T-helper 9 cell (primary cell): ENCODE measurements at places on chromosomes 1 and 21.
A peak's percentile ranks its signal among the peaks of the same experiment; 100 is the strongest.

- no peak for DNase-seq
Observed at GRCh38 chr21:38170704-38171682, 85.8 kb upstream of the KCNJ15 start.

GRCh38 chr1:119631433-119632102, 16.5 kb downstream of the ZNF697 start:
- no peak for DNase-seq

GRCh38 chr1:108644984-108645383, 15.9 kb downstream of the HENMT1 start:
- peak; percentile 11 for DNase-seq

GRCh38 chr1:232575763-232576040, 54.2 kb downstream of the SIPA1L2 start:
- DNase-seq, result no peak

- DNase-seq, result no peak
Observed at GRCh38 chr21:44279354-44280260, 6.1 kb upstream of the AIRE start.

DNA sequence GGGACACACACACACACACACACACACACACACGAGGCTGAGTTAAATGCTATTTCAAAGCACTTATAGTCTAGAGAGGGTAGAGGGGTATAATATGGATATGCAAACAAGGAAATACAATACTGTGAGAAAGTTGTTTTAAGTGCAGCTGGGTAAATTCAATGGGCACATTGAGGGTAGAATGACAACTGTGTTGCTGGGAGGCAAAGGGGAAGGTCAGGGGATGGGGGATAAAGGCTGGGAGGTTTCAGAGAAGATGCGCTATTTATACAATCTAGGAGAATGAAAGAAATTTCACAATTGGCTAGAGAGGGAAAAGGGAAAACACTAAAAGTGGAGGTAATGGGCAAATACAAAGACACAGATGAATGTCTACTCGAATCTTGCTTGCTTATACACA, 19.4 kb downstream of the EXTL2 start:
- no peak for DNase-seq

- DNase-seq, result no peak
Observed at GRCh38 chr1:222167111-222167510, 380.8 kb downstream of the HHIPL2 start.

GRCh38 chr1:33455539-33456501, 16.6 kb upstream of the ZSCAN20 start:
- DNase-seq, result no peak

GRCh38 chr1:23872421-23872820, 4.3 kb upstream of the FUCA1 start:
- no peak for DNase-seq

DNA sequence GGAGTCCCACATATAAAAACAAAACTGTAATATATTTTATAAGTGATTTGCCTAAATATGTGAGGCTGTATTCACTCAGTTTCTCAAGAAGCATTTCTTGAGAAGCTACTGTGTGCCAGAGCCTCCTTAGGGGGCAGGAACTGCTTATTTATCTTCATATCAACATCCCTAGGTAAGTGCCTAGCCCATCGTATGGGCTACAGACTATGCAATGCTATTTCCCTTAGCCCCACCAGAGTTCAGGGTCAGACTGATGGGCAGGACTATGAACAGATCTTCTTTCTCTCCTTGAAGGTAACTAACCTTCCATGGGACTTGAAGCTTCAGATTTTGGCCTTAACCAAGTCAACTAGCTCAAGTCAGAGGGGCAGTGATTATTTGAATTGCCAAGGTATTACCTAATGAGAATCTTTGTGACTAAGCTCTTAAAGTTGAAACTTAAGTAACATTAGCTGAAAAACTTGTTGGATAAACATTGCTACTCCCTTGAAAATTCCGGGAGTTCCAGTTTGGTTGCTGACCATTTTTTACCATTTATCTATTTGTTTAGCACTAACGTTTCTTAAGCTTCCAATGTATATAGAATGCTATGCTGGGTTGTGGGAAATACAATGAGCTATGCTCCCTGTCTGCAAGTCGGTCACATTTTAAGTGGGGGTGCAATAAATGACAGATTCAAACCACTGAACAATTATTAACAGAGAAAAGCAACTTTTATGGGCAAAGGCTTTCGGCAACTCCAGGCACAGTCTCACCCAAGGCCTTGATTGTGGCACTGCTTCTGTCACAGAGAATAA, 85.2 kb downstream of the GPR88 start:
- no peak for DNase-seq

DNA sequence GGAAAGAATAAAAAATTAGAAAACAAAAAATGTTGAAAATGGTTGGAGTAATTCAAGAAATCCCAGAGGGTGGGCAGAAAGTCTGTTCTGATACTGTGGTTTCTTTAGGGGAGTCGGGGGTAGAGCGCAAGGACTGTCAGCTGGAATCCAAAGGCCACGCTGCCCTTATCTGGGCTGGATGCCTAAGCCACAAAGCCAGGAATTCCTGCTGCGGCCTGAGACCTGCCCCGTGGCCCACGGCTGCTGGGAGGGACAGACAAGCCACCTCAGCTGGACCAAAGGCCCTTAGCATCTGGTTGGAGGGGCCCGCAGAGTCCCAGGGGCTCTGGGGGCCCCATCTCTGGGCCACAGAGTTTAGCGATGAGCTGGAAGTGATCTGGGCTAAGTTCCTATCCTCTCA, 60.2 kb downstream of the DMRTB1 start:
- DNase-seq, result no peak

DNA sequence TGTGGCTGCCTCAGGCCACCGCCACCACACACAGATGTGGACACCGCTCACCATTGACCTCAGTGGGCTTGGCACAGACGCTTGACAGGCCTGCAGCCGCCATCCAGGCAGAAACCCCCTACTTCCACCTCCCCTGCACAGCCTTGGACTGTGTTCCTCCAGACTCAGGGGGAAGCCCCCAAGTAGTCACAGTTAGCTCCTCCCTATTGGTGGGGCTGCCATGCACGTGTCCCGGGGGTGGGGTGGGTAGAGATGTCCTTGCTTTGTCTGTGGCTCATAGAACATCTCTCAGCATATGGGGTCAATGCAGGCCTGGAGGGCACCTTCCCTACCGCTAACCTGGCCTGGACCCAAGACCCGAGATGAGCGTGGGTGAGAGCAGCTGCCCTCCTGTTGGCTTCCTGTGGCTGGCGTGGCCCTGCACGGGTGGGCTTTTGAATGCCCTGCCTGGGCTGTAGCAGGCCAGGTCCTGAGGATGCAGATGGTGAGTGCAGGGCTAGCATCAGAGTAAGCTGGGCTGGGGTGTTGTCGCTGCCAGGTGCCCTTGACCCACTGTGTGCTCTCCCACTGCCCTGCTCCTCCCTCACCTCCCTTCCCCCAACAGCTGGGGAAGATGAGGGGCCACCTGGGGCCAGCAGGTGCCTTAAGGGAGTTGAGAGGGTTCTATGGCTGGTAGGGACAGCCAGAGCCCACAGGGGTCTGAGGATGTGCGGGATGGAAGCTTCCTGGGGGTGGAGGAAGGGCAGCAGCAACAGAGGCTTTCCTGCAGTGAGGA, 6.2 kb downstream of the CROCC start:
- no peak for DNase-seq

DNA sequence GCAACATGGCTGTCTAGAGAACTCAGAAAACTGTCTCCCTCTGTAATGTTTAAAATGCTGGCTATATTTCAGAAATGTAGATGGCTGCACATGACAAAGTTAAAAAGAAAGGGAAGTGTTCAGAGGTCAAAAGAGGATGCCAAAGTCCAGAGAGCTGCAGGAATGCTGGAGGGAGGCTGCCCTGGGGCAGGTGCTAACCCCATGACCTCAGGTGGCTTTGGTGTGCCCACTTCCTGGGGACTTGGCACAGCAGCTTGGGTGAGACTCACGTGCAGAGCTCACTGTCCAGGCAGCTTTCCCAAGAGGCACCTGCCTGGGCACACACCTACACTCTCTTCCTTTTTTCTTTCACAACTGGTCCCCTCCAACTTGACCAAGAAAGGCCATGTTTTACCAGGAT, 256.4 kb downstream of the KCNJ6 start:
- no peak for DNase-seq

DNA sequence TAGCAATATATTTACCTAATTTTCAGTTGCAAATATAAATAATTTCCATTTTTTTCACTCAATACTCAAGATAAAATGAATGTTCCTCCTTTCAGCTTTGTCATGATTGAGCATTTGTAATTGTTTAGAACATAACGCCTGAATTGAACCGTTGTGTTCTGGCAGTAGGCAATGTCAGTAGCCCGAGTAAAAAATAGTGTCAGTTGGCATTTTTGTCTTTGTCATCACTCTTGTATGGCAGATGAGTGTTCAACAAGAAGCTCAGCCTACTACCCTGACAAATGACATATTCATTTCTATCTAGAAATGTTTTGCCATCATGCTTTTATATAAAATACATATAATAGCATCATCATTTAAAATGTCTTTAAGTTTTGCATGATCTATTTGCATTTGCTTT, 691.4 kb upstream of the NCAM2 start:
- DNase-seq, result no peak

- DNase-seq, result no peak
Observed at GRCh38 chr1:67791261-67791660, 42.0 kb downstream of the GNG12 start.

DNA sequence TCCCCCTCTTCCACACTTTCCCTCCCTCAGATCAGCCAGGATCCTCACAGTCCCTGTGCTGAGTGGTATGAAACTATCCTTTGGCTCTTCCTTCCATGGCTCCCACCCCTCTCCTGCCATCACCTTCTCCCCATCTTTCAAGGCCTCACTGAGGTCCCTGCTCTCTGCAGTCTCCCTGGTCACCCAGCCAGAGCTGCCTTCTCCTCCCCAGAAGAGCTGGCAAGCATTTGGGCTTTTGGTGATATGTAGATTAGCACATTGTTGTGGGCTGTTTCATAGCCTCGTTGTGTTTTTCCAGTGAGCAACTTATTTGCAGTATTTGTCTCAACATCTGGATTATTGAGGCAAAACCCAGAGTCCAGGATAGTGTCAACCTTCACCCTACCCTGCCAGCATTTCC, 2.2 kb downstream of the CSF1 start:
- no peak for DNase-seq

- DNase-seq, result no peak
Observed at GRCh38 chr1:184276416-184276815, 110.4 kb upstream of the C1orf21 start.

DNA sequence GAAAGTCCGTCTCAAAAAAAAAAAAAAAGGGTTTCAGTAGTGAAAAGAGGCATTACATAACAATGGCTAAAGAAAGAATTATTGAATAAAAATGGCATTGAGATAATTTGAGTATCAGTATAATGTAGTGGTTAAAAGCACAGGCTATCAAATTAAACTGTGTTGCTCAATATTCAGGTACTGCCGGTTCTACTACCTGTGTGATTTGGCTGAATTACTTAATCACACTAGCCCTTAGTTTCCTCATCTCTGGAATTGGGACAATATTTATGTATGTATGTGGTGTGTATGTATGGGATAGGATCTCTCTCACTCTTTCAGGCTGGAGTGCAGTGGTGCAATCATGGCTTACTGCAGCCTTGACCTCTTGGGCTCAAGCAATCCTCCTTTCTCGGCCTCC, 56.1 kb upstream of the TEKT2 start:
- DNase-seq, result no peak

DNA sequence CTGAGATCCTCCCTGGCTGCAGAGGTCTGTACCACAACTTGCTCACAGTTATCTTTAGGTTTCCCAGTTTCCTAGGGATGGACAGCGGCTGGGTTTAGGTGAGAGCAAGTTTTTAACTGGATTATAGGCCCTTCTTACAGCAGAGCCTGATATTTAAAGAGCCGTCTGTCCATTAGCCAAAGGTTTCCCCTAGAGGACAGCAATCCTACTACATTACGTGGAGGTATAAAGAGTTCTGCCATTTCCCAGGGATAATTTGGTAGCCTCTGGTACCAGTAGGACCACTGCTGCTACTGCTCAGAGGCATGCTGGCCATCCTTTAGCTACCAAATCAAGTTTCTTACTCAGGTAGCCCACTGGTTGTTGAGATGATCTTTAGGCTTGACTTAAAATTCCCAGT, 21.9 kb upstream of the FCGR2A start:
- DNase-seq, result no peak

- DNase-seq, result no peak
Observed at GRCh38 chr1:211375949-211376348, 49.3 kb downstream of the TRAF5 start.

GRCh38 chr1:91791691-91792488, 94.1 kb downstream of the TGFBR3 start:
- no peak for DNase-seq

GRCh38 chr1:5502311-5503194, 489.7 kb downstream of the NPHP4 start:
- DNase-seq, result no peak

DNA sequence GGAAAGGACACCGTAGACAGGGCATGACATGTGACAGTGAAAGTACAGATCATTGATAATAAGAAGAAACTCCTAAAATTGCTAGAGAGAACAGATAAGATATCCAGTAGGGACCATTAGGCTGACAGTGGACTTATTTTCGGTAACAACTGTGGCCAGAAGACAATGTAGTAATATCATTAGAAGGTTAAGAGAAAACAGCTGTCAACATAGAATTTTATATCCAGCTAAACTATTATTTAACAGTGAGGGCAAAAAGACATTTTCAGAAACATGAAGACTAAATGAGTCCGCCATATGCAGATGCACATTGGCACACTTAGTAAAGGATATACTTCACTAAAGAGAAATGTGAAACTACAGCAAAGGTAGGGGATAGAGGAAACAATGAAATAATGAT, 95.4 kb upstream of the GUCA2B start:
- no peak for DNase-seq

DNA sequence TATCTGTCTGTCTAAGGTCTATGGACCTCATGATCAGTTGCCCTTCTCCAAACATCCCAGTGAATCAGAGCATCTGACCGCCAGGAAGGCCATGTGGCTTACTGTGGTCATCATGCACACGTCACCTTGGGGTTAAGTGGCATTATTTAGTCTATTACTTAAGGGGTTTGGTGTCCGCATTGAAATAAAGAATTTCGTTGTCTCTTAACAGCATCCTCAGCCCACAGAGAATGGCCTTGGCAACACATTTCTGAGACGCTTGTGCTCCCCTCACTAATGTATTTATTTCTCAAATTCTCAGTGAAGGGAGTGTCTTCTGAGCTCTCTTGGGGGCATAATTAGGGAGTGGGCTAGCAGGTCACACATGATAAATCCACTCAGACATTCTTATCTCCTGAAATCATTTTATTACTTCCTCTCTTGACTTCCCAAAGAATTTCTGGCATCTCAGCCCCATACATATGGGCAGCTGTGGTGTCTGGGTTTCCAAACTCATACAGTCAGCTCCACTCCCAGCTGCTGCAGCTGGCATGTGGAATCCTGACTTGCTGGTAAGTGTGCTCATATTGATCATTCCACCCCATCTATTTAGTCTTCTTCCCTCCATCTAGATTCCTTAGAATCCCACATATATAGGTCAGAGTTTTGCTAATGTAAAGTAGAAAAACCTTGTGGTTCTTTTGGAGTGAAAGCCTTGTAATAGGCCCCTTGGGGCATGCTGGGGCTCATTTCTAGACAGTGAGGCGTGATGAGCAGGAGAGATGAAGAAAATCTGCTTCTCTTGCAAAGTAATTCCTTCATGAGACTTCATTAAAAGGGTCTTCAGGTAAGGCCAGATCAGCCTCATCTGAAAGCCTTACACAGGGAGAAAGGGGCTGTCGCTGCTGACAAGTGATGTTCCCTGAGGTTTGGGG, 110.5 kb downstream of the HHAT start:
- DNase-seq, result no peak
